Forelimb muscle (tissue), 1 donor: ENCODE measurements at places on chromosomes 11 and 22. TPM values are rescaled to one million over a fixed set of nuclear protein-coding genes. Genes with fewer than 3 reads are reported as not detected.
A peak's percentile ranks its signal among the peaks of the same experiment; 100 is the strongest.

DNA sequence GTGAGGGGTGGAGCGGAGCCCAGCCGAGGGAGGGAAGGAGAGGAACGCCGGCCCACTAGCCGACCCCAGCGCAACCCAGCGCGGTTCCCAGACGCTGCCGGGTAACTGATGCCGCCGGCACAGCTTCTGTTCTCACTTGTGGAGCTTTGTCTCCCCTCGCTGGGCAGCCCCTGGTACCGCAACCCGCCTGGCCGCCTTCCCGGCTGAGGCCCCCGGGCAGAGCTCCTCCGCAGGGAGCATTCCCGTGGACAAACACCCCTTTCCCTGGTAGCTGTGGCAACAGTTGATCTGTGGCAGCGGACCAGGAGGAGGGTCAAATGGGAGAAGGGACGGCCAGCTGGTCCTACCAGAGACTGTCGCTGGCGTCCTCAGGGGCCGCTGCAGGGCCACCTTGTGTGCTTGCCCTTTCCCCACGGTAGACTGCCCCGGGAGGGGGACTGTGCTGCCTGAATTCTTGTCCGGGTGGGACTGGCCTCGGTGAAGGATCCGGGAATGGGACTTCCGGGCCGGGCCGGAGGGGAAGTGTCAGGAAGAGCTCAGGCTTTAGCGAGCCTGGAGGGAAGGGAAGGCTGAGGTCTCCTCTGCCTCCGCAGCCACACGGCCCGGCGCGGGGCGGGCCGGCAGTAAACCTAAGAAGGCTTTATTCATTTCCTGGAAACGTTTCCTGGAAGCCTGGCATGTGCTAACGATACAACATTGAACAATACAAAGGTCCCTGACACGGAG, 468.0 kb downstream of the OPCML start:
- DNase-seq: peak; percentile 24

GRCh38 chr11:129536338-129536737, 160.7 kb downstream of the BARX2 start:
- no peak for DNase-seq

GRCh38 chr11:69293087-69293486, 868 bp upstream of the MYEOV start:
- no peak for DNase-seq

DNA sequence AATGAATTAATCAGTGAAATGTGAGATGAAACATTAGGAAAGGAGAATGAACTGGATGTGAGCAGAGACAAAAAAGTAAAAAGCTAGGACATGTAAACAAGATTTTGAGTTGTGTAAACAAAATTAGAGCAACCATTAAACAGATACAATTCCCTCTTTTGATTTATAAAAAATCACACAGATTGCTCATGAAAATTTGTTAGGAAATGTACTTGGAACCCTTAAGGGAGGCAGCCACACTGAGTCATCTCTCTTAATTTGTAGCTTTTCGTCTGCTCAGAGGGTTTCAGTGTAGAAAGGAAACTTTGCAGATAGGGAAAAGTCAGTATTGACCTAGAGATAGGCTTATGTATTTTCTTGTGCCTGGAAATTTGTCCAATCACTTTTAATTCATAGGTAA, 49.6 kb upstream of the ME3 start:
- no peak for DNase-seq

DNA sequence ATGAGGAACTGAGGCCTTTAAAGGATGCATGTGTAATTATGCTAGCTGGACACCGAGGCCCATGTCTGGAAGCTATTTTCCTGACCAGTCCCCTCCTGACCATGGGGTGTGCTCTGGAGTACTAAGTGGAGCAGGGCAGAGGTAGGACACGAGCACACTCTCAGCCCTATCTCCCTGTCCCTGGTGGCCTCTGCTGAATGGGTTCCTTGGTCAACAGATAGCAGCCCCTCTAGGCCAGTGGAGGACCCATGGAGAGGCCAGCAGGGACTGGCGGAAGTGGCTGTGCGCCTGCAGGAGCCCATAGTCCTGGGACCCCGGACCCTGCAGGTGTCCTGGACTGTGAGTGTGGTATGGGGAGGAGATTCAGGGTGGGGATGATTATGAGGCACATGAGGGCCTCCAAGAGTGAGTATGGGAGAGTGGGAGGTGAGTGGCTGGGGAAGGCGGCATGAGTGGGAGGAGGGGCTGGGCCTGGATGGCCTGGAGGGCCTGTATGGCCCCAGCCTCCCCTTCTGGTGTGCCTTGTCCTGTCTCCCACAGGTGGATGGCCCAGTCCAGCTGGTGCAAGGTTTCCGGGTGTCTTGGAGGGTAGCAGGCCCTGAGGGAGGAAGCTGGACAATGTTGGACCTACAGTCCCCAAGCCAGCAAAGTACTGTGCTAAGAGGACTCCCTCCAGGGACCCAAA, 9.5 kb downstream of the ROBO3 start:
- DNase-seq: no peak

DNA sequence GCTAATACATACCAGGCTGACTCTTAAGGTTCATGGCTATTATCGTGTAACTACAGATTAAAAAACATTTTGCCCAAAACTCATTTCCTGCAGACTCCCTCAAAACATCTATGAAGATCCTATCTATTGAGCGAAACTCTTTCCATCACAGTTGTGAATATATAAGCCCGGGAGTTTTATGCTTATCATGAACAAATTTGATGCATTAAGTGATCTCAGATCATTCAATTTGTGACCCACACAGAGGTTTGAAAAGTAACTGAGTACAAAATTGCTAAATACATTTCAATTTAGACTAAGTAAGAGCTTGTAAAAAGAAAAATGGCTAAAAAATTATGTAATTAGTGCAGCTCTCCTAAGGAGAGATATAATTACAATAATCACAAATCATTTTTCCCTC, 1228.8 kb upstream of the TENM4 start:
- no peak for DNase-seq

DNA sequence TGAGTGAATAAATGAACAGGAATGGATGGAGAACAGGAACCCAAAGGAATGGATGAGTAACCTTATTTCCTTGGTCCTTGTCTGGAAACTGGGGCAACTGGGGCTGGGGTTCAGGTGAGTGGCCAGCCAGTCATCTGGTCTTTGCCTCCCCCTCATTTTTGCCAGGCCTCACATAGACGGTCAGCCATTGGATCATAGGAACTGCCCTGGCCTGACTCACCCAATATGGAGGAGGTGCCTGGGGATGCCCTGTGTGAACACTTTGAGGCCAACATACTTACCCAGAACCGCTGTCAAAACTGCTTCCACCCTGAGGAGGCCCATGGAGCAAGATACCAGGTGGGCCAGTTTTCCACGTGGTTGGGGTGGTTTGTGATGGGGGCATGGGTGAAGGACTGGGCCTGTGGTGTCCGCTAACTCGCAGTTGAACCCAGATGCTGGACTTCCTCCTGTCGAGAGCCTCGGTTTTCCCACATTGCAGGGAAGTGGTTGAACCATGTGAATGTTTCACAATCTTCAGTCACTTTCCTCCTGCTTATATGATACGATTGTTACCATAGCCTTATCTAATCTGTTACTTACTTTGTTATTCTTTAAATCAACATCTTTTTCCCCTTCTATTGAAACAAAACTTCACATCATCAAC, 4.4 kb downstream of the TRIOBP start:
- DNase-seq: no peak

DNA sequence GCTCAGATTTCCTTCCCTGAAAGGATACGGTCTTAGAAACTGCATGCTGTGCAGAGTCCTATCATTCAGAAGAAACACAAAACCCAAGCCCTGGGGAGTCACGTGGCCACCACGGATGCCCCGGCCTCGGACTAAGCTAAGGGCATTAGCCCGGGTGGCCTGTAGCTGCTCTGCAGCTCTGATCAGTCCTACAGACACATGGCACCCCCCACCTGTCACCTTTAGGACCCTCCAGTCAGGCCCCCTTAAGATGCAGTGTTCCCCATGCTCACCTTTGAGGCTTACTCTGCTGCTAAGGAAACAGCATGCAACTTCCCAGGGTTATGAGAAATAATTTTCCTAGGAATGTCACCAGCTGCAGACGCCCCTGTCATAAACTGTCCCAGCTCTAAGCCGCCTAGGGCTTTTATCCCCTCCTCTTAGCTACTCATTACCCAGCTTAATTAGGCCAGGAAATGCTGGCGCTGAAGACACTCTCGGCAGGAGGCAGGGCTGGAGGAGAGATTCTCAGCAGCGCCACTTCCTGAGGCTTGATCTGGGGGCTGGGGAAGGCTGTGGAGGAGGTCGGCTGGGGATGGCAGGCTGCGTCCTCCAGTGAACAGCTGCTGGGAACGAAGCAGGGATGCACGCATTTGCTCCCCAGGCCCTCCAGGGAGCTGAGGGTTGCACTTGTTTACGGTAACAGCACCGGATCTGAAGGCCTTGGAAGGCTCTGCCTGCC, 47.2 kb upstream of the ADA2 start:
- DNase-seq: no peak

DNA sequence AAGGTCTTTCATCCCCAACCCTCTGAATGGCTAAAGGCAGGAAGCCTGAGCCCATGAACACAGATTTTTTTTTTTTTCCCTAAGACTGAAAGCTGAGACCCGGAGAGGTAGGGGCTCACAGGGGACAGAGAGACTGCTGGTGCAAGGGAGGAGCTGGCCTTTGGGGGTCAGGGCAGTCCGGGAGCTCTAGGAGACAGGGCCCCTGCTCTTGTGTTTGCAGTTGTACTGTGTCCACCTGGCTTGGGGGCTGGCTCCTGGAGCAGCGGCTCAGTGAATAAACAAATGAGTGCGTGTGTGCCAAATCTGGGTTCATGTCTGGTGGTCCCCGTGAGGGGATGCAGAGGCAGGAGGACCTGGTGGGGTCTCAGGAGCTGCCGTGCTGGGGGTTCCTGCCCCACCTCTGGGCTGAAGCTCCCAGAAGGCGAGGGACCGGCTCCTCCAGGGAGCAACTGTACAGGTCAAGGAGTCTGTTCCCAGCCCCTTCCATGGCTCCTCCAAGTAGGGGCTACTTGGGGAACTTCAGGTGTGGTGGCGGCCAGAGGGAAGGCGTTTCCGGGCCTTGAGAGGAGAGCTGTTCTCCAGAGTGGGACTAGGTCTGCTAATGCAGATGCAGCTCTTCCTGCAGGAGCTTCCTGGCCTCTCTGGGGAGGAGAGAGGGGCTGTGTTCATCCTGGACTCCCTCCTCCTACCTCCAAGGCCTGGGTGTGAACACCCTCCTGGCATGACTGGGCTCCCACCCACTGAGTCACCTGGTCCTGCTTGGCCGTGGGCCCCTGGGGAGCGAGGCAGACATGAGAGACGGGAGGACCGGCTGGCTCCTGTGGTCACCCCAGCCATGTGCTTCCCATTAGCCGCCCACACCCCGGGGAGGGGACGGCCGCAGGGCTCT, 57.6 kb downstream of the FBXO7 start:
- DNase-seq: no peak

GRCh38 chr11:85628771-85629341, 463 bp downstream of the TMEM126B start:
- no peak for DNase-seq

DNA sequence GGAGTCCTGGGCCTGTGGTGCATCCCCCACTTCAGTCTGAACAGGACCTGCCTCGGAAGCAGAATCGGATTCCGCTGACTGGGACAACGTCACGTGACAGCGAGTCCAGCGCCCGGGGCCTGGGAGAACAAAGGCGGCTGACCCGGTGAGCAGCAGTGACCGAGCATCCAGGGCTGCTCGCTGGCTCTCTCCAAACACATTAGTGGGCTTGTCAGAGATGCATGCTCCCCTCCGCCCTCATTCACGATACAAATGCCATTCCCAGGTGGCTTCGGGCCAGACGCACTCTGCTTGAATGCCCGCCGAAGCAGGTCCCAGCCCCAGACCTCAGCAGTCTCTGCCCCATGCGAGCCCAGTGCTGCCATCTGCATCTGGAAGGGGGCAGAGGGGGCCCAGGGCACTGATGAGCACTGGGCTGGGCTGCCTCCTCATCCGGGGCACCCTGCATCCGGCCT, 91.0 kb downstream of the WNT7B start:
- DNase-seq: no peak

GRCh38 chr22:42959576-42960509, 55.1 kb downstream of the PACSIN2 start:
- peak; percentile 48 for DNase-seq

DNA sequence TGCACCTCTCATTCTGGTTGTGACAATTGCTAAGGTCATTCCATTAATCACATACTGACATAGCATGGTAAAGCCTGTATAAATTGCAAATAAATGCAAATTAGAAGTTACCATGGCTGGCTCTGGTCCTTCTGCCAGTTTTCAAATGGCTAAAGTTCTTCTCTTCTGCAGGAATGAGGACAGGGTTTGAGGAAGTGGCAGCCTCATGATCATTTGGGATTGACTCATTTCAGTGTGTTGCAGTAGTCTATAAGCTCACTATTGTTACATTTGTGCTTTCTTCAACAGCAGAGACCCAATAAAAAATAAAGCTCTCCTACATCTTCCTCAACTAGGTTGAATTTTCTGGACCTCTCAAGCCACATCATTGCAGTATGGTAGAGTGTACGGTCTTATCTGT, 60.3 kb downstream of the NECTIN1 start:
- DNase-seq: no peak

GRCh38 chr11:42840176-42840829, 471.5 kb upstream of the API5 start:
- no peak for DNase-seq

The KRTAP5-8 gene
- polyA plus RNA-seq: not detected

The SPON1 gene
- polyA plus RNA-seq: 18.9 TPM

The CARD18 gene
- polyA plus RNA-seq: not detected

The CENATAC gene
- 18.5 TPM for polyA plus RNA-seq
